Calu3 (cell line): ENCODE measurements at places on chromosomes 11 and 22. TPM values are rescaled to one million over a fixed set of nuclear protein-coding genes. Genes with fewer than 3 reads are reported as not detected.

Gene MFRP
- total RNA-seq, result not detected in 2 replicates

Gene ZDHHC13
- total RNA-seq, result 22.4 and 26.8 TPM in 2 replicates

Gene FGF3
- total RNA-seq, result not detected in 2 replicates

Gene ADORA2A
- total RNA-seq, result 2.4 and 2.9 TPM in 2 replicates

DNA sequence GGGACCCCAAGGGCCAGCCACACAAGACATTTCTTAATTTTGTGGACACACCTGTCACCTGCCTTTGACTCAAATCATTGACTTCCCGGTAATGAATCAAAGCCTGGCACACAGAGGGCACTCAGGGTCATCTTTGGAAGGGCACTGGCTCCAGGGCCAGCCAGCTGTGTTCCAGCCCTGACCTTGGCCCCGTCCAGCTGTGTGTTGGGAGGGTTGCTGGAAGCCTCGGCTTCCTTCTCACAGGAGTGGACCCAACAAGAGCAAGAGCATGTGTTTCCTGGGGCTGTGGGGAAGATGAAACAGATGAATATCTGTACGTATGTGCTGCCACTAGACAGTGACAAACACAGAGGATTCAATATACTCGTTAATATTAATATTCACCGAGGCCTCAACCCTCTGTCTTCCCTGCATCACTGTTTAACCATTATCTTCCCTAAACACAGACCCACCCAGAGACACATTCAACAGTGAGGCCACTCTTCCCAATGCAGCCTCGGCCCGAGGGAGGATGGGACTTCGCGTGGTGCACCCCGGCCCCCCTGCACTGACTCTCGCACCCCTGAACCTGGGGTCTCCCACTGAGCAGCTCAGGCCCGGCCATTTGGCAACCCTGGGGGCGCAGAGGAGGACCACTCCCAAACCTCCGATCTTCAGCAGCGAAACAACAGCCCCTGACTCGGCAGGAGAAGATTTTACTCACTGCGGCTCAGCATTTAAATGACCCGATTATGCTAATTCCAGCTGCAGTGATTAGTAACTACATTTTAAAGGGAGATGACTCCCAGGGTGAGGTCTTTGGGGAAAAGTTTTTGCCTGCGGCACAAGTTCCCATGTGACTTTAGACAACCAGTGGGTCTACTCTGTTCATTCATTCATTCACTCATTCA lies 45.7 kb downstream of the PHF21B start:
- DNase-seq, result no peak

GRCh38 chr11:44743959-44744557 lies 17.3 kb downstream of the TSPAN18 start:
- no peak for DNase-seq

DNA sequence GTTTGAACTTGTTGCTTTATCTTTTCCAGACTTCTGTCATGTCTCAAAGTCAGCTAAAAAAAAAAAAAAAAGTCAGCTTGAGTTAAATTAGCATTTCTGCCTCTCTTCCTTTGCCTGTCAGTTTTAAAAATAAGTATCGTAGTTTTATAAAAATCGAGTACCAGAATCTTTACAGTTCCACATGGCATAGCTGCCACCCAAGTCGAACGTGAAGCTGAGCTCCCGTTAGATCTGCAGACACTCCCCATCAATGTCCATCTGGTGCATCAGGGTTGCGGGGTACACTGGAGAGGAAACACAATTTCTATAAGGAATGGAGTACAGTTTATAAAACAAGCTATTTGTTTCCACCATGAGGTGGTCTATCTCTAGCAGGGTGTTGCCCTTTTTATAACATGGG lies 41.0 kb upstream of the CCND1 start:
- no peak for DNase-seq

DNA sequence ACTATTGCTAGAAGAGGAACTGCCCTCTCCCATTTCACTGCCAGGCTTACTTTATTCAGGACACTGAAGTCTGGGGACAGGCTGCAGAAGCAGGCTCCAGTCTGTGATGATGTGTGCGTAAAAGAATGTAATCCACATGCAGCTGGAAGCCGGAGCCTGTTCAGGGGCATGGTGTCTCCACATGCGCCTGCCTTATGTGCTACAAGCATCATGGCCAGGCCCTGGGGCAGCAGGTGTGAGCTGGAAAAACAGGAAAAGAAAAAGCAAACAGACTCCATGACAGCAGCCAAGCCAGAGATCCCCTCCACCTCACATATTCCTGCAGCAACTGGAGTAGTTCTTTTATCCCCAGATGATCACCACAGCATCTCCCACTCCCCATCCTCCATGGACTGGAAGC lies 33.4 kb downstream of the ARFGAP2 start:
- no peak for DNase-seq

DNA sequence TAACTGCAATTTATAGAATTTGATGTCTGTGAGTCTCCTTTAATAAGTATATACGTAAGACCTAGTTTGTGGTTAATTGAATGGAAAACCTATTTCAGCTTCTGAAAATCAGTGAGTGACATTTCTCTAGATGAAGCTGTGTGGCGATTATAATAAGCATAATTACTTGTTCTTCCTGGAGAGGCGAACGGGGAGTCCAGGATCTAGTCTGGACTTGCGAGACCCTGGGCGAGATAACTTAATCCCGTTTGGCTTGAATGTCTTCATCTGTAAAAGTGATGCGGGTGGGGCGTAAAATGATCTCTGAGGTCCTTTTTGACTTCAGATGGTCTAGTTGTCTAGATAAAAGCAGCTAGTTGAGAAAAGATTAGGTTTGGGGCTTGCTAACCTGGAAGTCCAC lies 1.1 kb downstream of the PRRG4 start:
- DNase-seq, result no peak

GRCh38 chr11:75236062-75236461 lies 4.5 kb upstream of the TPBGL start:
- no peak for DNase-seq
